ENCODE measurements at places on chromosomes 11 and 22. TPM values are rescaled to one million over a fixed set of nuclear protein-coding genes. Genes with fewer than 3 reads are reported as not detected.

Gene LRRC10B
- total RNA-seq = 0.74 TPM

DNA sequence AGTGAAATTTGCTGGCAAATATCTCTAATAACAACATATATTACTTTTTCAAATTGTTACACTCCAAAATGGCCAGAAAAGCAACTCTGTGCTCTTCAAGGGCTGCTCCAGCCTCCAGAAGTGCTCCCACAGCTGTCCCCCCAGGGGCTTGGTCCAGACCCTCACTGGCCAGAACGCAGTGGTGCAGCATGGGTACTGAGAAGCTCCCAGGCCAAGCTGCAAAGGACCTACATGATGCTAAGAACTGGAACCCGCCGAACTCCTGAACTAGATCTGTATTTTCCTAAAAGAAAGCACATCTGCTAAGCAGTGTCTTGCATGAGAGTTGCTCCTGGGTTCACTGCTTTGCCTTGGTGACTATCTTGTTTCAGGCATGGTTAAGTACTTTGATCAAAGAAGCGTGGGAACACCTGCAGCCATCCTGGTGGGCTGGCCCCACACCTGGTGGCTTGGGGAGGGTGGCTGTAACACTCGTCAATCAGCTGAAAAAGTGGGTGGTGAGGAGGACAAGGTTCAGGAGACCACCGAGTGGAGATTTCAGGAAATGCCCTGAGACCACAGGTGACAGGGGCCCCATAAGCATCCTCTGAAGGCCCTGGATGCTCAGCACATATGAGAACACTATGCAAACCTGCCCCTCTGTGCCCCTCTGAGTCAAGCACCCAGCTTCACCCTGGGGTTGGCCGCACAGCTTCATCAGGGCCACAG, 72.7 kb upstream of the PITPNB start:
- no peak for DNase-seq

DNA sequence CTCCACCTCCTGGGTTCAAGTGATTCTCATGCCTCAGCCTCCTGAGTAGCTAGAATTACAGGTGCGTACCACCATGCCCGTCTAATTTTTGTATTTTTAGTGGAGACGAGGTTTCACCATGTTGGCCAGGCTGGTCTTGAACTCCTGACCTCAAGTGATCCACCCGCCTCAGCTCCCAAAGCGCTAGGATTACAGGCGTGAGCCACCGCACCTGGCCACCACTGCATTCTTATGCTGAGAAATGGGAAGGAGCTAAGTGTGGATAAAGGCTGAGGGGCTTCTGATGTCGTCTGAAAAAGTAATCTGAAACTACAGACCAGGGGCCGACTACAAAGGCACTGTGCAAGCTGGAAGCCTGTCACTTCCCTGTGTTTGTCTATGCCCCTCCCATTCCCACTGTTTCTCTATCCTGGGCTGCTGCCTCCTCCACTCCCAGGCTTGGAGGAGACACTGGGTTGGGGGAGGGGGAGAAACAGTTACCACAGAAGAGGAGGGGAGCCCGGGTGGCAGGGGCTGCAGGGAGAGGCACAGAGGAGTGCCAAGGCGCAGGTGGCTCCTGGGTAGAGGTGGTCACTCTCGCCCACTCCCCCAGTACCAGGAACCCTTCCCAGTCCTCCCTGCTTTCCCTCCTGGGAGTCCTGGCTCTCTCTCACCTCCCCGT, 2.9 kb upstream of the MTA2 start:
- DNase-seq = no peak

GRCh38 chr11:119619665-119620064, 109.3 kb downstream of the NECTIN1 start:
- no peak for DNase-seq

GRCh38 chr11:35618497-35619115, 346 bp downstream of the FJX1 start:
- DNase-seq = no peak

GRCh38 chr11:59787255-59787588, 23.4 kb downstream of the MRPL16 start:
- no peak for DNase-seq

GRCh38 chr11:78094250-78094649, 14.6 kb upstream of the NDUFC2 start:
- no peak for DNase-seq

Gene MS4A12
- total RNA-seq = not detected

GRCh38 chr11:13667245-13667644, 1.2 kb upstream of the FAR1 start:
- DNase-seq = no peak

Gene LYVE1
- 62.9 TPM for total RNA-seq
